GM04503 (cell line): ENCODE measurements at places on chromosomes 1 and 21.

DNA sequence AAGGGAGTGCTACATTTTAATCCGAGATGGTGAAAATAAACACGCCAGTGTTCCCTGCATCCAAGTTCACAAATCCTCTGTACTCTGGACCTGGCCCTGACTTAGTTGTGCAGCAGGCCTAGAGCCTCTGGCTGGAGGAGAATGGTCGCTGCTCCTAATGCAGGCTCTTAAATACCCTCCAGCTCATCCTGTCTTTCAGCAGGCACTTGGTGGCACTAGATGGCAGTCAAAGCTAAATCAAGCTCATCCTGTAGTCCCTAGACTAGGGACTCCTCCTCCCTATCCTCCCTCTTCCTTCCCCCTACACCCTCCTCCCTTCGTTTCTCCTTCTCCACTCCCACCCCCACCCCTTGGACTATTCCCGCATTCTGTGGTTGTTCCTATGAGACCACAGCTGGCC is 41.6 kb upstream of the MTR start:
- no peak for DNase-seq

DNA sequence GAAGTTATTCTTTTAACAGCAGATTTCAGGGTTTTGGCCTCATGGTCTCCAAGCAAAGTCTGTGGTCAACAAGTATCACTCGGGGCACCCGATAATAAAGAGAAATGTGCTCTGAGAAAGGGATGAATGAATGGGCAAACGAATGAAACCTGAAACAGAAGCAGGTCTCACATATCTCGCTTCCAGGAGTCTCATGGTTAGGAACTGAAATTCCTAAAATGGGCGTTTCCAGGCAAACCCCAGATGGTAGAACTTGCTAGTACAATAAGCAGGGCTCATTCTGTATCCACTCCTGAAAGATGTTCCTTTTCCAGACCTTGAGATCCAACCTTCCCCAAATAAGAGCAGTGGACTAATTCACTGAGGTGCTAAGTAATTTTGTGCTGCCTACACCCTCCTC is 87.2 kb downstream of the LAMC2 start:
- no peak for DNase-seq

GRCh38 chr1:9823943-9824701 is at the start of gene CLSTN1:
Gene CLSTN1, minus strand, starts transcription at chr1:9823965. Its CDS starts 232 bp downstream, at chr1:9823733.
- no peak for DNase-seq

DNA sequence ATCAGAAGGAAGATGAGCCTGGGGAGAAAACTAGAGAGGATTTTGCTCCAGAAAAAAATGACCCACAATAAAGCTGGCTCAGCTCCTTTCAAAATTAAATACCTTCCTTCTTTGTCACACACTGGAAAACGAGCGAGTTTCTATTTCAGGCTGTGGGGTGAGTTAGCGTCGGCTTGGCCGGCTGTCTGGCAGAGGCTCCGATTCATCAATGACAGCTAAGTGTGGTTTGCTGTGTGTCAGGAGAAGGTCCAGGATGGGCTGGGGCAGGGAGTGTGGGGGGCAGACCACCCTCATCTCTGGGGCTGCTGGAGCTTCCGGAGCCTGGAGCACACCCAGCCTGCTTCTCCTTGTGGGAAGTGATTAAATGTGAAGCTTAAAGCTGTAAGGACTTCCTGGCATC is 120.2 kb downstream of the ETS2 start:
- peak; percentile 66 for DNase-seq

DNA sequence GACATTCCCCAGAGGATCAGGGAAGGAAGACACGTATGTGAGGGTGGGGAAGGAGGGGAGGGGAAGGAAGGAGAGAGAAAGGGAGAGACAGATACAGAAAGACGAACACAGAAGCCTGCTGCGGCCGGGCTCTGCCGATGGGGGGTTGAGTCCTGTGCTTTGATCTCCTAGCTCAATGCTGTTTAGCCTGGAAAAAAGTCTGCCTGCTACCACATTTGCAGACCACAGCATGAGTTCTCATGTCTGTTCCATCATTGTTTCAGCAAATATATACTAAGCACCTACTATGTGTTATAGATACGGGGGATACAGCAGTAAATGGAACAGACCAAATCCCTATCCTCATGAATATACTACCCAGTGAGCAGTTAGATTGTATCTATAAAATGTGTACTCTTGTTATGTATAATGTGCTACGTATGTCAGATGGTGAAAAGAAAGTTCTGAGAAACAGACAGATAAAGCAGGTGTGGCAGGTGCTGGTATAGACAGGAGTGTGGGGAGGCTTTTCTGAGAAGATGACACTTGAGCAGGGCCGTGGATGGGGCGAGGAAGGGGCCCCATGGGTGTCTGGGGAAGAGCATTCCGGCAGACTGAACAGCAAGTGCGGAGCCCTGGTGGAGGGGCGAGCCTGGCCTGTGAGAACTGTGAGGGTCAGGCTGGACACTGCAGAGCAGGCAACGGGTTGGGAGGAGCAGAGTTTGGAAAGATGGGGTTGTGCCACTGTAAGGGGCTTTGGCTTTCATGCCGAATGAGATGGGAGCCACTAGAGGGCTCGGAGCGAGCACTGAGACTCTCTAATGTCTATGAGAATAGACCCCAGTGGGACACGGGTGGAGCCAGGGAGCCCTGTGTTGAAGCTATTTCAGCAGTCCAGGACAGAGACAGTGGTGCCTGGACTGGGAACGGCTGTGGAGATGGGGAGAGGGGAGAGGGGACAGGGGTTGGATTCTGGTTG is 34.1 kb downstream of the KIAA1614 start:
- DNase-seq = no peak

- DNase-seq = no peak
Observed at GRCh38 chr1:24186711-24186992, 437 bp downstream of the IFNLR1 start.

- no peak for DNase-seq
Observed at GRCh38 chr1:214349781-214350180, 68.8 kb downstream of the SMYD2 start.

DNA sequence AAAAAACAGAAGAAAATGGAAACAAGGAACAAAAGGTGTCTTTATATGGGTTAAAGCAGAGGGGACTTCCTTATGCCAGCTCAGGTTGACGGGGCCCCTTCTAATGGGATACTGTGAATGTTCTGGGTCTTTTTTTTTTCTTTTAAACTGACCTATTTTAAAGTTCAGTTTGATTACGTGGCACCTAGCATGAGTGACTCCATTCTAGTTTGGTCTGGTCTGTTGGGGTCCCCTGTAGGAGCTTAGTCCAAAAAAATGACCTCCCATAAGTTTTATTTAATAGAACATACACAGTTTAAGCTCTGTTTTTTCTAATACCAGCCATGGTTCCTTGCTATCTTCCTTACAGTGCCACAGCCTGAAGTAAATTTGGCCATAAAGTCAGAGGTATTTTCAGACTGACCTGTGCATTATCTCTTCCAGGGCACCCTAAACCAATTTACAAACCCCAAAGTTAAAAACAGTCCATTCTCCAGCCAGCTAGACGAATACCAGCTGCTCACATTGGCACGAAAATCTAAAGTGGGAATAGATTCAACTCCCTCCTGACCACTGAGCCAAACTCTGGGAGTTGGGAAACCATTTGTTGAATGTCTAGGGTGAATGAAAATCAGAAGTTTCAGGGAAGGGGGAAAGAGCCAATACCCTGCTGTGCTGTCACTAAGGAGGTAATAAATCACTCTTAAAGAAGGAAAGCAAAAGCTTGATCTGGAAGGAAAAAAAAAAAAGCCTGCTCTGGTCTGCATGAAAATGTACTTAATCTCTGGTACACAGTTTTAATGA is 42.4 kb downstream of the AKNAD1 start:
- DNase-seq = peak; percentile 30

GRCh38 chr1:234938924-234939323 is 189.7 kb downstream of the TOMM20 start:
- DNase-seq = no peak

DNA sequence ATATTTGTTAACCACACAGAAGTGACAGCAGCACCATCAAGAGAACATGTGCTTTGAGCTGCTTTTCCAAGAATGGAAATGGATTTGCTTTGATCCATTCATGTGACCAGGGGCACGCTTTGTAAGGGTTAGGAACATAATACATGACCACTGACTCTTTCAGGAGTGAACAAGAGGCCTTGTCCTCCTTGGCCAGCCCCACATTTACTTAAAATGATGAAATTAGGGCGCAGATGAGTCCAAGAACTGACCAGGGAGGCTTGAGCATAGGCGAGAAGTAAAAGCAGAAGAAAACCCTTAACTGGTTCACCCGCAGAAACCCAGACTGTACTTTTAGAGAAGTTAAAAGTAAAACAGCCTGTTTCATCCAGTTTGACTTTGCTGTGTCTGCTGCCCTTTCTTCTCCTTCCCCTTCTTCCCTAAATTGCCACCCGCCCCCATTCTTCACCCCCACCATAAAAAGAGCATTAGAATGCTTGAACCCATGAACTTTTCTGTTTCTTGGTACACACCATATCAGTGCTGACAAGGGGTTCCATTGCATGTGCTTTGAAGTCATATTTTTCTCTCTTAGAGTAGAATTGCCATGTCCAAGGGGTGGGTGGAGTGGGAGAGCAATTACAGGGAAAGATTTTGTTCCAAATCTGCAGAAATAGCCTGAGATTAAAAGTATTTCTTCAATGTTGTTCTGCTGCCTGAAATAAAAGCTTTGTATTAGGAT is 2.6 kb upstream of the GLUL start:
- DNase-seq = no peak

GRCh38 chr1:2414297-2414958 is 2.1 kb upstream of the PEX10 start:
- DNase-seq = no peak

DNA sequence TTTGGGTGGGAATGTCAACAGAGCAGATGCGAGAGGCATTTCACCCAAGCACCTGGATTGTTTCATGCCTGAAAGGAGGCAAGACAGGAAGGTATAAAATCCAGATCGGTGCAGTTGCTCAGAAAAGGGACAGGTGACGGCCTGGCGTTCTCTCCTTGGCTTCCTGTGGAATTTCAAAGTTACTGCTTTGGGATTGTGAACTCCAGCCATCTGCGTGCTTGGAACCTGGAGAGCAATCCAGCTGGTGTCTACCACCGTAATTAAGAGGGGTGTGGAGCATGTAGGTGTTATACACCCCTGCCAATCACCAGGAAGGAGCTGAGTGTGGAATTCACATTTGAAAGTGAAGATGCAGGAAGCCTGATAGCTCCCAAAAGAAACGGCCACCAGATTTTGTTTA is 286.1 kb downstream of the KIF26B start:
- no peak for DNase-seq

DNA sequence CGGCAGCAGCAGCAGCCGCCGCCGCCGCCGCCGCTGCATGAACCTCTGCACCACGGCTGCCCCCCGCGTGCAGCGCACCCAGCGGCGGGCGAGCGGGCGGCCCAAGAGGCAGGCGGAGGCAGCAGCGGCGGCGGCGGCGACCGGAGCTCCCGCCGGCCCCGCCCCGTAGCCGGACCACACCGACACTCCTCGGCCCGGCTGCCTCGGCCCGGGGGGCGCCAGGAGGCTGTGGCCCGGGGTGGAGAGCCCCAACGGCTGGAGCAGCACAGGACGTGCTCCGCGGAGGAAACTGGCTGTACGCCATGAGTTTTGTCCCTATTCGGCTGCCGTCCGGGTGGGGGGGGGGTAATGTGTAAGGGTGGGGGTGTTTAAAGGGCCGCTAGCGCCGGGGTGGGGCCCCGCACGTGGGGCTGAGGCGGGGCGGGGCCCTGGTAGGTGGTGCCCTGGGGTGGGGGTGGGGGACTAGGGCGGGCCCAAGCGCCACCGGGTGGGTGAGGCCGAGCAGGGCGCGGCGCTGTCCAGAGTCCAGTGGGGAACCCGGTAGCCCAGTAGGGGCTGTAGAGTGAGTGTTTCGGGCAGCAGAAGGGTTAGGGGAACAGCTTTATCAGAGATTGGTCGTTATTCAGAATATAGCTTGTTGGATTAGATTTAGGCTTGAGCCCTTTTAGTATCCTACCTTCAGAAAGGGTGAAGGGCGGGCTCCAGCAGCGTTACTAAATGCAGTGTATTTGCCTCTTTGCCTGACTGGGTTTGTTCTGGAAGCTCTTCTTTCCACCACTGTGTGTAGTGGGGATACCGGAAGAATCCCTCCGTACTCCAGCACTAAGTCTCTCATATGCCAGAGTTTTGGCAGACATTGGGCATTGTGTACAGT is at the start of gene FAM78B:
TSS of gene FAM78B (minus strand) at position 304 of the 874 bp plus-strand sequence. CDS start 753 bp downstream, outside the sequence.
- no peak for DNase-seq

- DNase-seq = no peak
Observed at GRCh38 chr1:58157256-58157655, 389.3 kb downstream of the OMA1 start.

- peak; percentile 96 for DNase-seq
Observed at GRCh38 chr1:197736685-197737084, 38.6 kb downstream of the DENND1B start.

DNA sequence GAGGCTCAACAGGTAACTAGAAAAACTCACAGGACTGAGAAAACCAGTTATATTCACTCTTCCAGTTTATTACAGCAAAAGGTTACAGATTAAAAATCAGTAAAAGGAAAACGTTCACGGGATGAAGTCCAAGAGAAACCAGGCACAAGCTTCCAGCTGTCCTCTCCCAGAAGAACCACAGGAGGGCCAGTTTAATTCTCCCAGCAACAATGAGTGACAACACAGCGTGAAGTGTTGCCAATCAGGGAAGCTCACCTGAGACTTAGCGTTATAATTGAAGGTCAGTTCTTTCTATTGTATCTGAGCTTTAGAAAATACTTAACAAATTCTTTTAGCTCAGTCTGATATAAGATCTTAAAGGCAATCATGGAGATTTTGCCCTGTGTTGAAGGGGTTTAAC is 65.2 kb upstream of the TNR start:
- no peak for DNase-seq

DNA sequence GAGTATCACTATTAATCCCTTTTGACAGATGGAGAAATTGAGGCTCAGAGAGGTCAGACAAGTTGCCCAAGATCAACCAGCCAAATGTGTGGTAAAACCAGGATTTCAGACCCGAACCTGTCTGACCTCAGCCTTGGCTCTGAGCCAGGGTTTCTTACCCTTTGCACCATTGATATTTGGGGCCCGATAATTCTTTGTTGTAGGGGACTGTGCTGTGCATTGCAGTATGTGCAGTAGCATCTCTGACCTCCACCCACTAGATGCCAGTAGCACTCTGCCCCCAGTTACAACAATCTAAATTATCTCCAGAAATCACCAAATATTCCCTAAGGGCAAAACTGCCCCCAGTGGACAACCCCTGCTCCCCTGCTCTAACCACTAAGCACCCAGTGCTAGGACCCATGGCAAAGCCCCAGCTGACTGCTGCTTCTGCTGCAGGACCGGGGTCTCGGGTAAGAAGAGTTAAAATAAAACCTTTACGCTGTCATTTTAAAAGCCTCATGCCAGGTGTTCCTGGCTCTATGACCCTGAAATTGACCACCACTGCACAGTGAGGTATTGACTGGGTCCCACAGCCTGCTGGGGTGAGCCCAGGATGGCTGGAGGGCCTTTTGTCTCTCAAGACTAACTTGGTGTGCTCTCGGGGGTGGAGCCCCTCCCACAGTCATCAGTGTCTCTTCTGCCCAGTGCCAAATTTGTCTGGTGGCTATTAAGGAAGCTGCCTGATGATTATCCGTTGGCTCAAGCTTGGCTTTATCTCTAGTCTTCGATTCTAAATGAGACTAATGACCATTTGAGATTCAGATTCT is 5.6 kb upstream of the MAN1C1 start:
- no peak for DNase-seq

- DNase-seq = no peak
Observed at GRCh38 chr1:155093911-155094621, 15.4 kb downstream of the EFNA3 start.
